CD8-positive, alpha-beta memory T cell (primary cell): ENCODE measurements at places on chromosomes 6 and 20. TPM values are rescaled to one million over a fixed set of nuclear protein-coding genes. Genes with fewer than 3 reads are reported as not detected.

The TTI1 gene
- 40.5 TPM for total RNA-seq

The NSFL1C gene
- 103 TPM for total RNA-seq

- DNase-seq = no peak
- H3K4me1 ChIP-seq = no peaks in the 10 kb centered on the region
- no peaks in the 10 kb centered on the region for H3K27me3 ChIP-seq
- no peaks in the 10 kb centered on the region for H3K36me3 ChIP-seq
- no peak overlapping the region for H3K4me3 ChIP-seq
Measured at GRCh38 chr6:161828355-161828754, 554.5 kb upstream of the AGPAT4 start.

The C4A gene
- 3.3 TPM for total RNA-seq

- no peak for DNase-seq
- no peak overlapping the region for H3K27ac ChIP-seq
- no peaks in the 10 kb centered on the region for H3K27me3 ChIP-seq
- no peaks in the 10 kb centered on the region for H3K36me3 ChIP-seq
Measured at GRCh38 chr6:78835817-78836216, 31.5 kb upstream of the IRAK1BP1 start.

DNA sequence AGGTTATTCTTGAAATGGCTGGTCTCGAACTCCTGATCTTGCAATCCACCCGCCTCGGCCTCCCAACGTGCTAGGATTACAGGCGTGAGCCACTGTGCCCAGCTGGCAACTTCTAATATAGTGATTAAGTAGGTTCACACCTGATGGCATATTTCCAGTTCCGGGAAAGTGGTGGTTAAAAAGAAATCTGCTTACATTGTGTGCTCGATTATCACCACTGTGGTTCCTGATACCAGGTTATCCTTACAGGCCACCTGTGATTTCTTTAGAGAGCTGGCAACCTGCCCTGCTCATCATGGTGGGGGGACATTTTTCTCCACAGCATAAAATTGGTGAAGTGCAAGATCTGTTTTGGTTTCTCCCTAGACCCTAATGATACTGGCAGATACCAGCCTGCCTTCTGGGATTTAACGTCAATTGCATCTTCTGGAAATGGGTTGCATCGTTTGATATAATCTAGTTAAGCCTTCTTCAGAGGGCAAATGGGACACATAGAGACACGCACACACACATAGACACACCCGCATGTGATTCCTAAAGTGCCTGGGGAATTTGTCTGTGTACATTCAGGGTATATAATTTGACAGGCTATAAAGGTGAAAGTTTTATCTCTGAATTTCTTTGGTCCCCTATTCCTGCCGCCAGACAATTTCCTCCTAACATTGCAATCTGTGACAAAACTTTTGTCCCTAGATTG is 49.7 kb upstream of the CITED2 start:
- no peaks in the 10 kb centered on the region for H3K36me3 ChIP-seq
- no peaks in the 10 kb centered on the region for H3K27me3 ChIP-seq
- no peaks in the 10 kb centered on the region for H3K4me1 ChIP-seq
- H3K4me3 ChIP-seq = no peak overlapping the region

The LTB gene
- total RNA-seq = 196 TPM

The CLPSL2 gene
- not detected for total RNA-seq

The HLA-DRA gene
- total RNA-seq = 39.1 TPM

- H3K4me3 ChIP-seq = no peak overlapping the region
- DNase-seq = no peak
- H3K27me3 ChIP-seq = no peaks in the 10 kb centered on the region
- H3K36me3 ChIP-seq = no peaks in the 10 kb centered on the region
Measured at GRCh38 chr6:93176070-93176469, 243.3 kb downstream of the EPHA7 start.

The TAGAP gene
- 140 TPM for total RNA-seq

The CRYBG1 gene
- total RNA-seq = 32.3 TPM

DNA sequence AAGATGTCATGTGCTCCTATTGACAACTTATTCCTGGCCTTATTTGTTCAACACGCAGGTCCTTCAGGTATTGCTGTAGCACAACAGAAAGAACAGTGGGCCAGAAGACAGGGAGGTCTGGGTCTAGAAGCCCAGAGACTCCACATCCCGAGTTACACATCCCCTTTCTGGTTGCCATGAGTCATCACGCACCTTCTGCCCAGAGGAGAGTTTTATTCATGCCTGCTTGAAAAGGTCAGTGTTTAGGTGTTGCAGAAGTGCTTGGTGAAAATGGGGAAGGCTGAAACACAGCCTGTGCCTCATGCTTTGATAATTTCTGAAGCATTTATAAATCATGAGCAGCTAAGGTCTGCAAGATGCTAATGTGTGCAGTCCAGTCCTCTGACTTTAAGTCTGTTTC is 256.4 kb downstream of the GMPR start:
- H3K27ac ChIP-seq = no peak overlapping the region
- no peaks in the 10 kb centered on the region for H3K36me3 ChIP-seq
- H3K4me3 ChIP-seq = no peak overlapping the region
- no peaks in the 10 kb centered on the region for H3K27me3 ChIP-seq
- no peaks in the 10 kb centered on the region for H3K4me1 ChIP-seq

DNA sequence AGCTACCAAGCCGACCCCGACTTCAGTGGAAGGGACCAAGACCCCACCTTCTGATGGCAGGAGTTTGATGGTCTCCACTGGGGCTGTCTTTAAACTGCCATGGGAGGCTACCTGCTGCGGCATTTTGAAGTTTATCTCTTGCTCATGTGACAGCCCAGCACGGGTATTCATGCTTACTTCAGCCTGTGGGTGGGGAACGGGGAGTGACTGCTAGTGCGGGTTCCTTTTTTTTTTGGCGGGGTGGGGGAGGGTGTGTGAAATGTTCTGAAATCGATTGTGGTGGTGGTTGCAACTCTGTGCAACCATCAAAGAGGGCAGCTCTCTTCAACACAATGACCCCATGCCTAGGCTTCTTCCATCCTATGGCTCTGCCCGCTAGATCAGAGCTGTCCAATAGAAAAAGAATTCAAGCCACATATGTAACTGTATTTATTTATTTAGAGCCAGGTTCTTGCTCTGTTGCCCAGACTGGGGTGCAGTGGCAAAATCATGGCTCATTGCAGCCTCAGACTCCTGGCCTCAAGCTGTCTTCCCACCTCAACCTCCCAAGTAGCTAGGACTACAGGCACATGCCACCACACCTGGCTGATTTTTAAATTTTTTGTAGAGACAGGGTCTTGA is 53.7 kb downstream of the PPP1R16B start:
- peak; percentile 46 for DNase-seq
- no peaks in the 10 kb centered on the region for H3K27me3 ChIP-seq
- H3K4me3 ChIP-seq = no peak overlapping the region
- H3K36me3 ChIP-seq = no peaks in the 10 kb centered on the region
- H3K27ac ChIP-seq = peak overlapping the region; percentile 41

GRCh38 chr20:19368351-19368750 is 155.9 kb downstream of the SLC24A3 start:
- no peaks in the 10 kb centered on the region for H3K36me3 ChIP-seq
- no peak for DNase-seq
- H3K4me3 ChIP-seq = no peak overlapping the region
- H3K4me1 ChIP-seq = no peaks in the 10 kb centered on the region

- H3K27me3 ChIP-seq = peaks cover 3% of the 10 kb centered on the region
- H3K4me1 ChIP-seq = peaks cover 3% of the 10 kb centered on the region
- H3K27ac ChIP-seq = no peak overlapping the region
- H3K4me3 ChIP-seq = peak overlapping the region; percentile 57
- peak; percentile 84 for DNase-seq
- no peaks in the 10 kb centered on the region for H3K36me3 ChIP-seq
Measured at GRCh38 chr6:31308050-31308844, 36.4 kb upstream of the HLA-C start.

GRCh38 chr6:97399208-97399607 is 116.2 kb upstream of the MMS22L start:
- H3K4me3 ChIP-seq = no peak overlapping the region
- H3K4me1 ChIP-seq = no peaks in the 10 kb centered on the region
- no peak for DNase-seq
- no peak overlapping the region for H3K27ac ChIP-seq
- H3K27me3 ChIP-seq = no peaks in the 10 kb centered on the region

The STMND1 gene
- 0.40 TPM for total RNA-seq

DNA sequence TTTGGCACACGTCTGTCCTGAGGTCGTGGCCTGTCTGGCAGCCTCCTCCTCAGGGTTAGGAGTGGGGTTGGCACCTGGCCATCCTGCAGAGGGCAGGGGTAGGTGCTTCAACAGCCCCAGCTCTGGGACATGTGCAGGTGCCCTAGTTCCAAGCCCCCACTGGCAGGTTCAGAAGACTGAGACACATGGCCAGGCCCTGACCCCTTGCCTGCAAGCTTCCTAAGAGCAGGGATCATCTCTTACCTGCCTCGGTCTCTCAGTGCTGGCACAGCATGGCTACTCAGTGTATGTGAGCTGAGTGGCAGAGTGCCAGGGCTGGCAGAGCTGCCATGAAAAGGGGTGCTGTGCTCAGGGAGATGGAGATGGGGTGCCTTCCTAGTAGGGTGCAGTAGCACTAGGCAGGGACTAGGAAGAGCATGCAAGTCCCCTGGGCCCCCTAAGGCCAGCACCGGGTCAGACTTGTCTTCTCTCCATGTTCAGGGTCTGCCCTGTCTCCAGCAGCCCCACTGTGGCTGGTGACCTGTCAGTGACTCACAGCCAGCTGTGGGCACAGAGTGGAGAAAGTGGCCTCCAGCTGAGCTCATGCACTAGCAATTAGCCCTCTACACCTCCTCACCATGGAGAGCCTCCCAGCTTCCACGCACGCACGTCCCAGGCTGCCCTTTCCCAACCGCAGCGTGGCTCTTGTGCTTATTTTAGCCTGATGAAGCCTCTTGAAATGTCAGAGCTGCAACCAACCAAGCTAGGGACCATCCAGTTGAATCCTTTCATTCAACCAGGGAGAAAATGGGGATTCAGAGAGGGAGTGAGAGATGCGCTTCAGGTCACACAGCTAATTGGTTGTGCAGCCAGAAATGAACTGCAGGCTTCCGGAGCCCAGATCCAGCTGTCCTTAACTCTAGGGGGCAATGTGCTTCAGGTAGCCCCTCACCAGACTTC is 116.6 kb downstream of the MRPL14 start:
- no peak overlapping the region for H3K4me3 ChIP-seq
- DNase-seq = no peak
- H3K27me3 ChIP-seq = peaks cover 3% of the 10 kb centered on the region
- no peak overlapping the region for H3K27ac ChIP-seq
- H3K4me1 ChIP-seq = no peaks in the 10 kb centered on the region
- H3K36me3 ChIP-seq = no peaks in the 10 kb centered on the region

GRCh38 chr6:1850121-1850839 is 240.6 kb downstream of the FOXC1 start:
- H3K36me3 ChIP-seq = no peaks in the 10 kb centered on the region
- no peak overlapping the region for H3K4me3 ChIP-seq
- H3K27me3 ChIP-seq = no peaks in the 10 kb centered on the region
- no peak overlapping the region for H3K27ac ChIP-seq

The AIF1 gene
- total RNA-seq = 35.6 TPM

GRCh38 chr6:170485159-170485558 is 67.9 kb downstream of the PSMB1 start:
- no peaks in the 10 kb centered on the region for H3K36me3 ChIP-seq
- H3K4me1 ChIP-seq = no peaks in the 10 kb centered on the region
- H3K27ac ChIP-seq = no peak overlapping the region
- no peaks in the 10 kb centered on the region for H3K27me3 ChIP-seq
- no peak for DNase-seq

The FNDC1 gene
- 0.04 TPM for total RNA-seq

DNA sequence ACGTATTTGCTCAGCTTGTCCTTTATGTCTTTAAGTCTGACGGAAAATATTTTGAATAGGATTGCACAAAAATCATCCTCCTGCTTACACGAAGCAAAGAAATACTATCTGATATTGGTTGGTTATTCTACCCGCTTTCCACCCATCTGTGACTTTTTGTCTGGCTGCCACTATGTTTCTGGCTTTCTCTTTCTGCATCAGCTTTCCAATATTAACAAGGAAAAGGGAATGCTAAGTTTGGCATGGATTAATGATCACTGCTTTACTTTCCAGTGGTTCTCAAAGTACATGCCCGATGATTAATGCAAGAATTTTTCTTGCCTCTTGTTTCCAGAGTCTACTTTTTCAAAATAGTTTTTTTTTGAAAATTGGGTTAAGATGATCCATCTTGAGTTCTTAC is 57.0 kb downstream of the RNF144B start:
- no peaks in the 10 kb centered on the region for H3K4me1 ChIP-seq
- no peak for DNase-seq
- no peaks in the 10 kb centered on the region for H3K36me3 ChIP-seq
- H3K4me3 ChIP-seq = no peak overlapping the region

- H3K4me3 ChIP-seq = no peak overlapping the region
- H3K27me3 ChIP-seq = no peaks in the 10 kb centered on the region
- H3K27ac ChIP-seq = no peak overlapping the region
- no peak for DNase-seq
- H3K36me3 ChIP-seq = peaks cover 24% of the 10 kb centered on the region
Measured at GRCh38 chr6:89793586-89793985, 26.0 kb downstream of the MDN1 start.

The DEFB115 gene
- total RNA-seq = not detected

The LST1 gene
- 22.4 TPM for total RNA-seq

The SLC17A3 gene
- not detected for total RNA-seq

The RAET1L gene
- not detected for total RNA-seq

DNA sequence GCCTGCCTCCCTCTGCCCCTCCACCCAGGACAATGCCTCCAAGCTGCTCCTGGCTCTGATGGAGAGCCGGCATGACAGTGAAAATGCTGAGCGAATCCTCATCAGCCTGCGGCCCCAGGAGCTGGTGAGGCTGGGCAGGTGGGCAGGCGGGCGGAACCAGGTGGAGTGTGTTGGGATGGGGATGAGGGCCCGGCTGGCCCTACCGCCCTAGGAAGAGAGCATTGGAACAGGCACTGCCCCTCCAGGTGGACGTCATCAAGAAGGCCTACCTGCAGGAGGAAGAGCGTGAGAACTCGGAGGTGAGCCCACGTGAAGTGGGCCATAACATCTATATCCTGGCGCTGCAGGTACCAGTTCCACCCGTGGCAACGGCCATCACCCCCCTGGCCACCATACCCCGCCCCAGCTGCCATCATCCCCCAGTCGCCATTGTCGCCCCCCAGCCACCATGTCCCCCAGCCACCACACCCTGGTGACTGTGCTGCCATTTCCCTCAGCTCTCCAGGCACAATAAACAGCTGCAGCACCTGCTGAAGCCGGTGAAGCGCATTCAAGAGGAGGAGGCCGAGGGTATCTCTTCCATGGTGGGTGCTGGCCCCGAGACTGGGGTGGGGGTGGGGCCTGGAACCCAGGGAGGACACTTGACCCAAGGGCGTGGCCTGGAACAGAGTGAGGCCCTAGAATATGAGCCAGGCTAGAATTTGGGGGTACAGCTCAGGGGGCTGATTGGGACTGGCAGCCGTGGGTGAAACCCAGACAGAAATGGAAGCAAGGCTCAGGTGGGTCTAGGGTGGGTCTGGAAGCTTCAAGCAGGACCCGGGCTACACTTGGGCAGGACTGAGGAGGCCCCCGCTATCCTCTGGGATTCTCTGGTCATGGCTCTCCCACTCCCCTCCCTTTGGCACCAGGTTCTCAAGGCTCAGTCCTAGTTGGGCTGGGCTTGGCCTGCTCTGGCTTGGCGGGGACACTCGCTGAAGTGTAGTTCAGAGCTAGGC is 24.2 kb downstream of the UQCC2 start:
- H3K4me3 ChIP-seq = no peak overlapping the region
- H3K4me1 ChIP-seq = peaks cover 20% of the 10 kb centered on the region
- no peaks in the 10 kb centered on the region for H3K27me3 ChIP-seq
- H3K27ac ChIP-seq = no peak overlapping the region
- no peak for DNase-seq
- peaks cover 48% of the 10 kb centered on the region for H3K36me3 ChIP-seq
